SJSA1 (cell line): ENCODE measurements at places on chromosomes 2 and 18.

DNA sequence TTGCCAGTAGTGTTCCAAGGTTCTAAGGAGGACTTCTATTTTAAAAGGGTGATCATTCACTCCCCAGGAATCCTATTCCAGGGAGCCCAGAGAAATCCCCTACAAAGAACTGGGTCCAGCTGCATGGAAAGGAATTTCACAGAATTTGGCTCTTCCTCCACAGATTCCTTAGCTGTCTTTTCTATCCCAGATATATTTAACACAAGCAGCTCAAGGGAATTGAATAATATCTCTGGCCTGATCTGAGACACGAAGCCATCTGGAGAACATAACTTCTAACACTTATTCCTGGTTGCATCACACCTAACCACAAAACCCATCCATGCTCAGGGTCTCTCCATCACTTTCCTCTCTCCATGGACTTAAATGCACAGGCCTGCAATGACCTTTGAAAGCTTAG is 306.7 kb upstream of the ACVR2A start:
- DNase-seq: no peak

- no peak for DNase-seq
These were observed 72.8 kb upstream of the FANCL start for GRCh38 chr2:58313926-58314325.

GRCh38 chr2:43798300-43798699 is 24.5 kb downstream of the DYNC2LI1 start:
- DNase-seq: no peak

GRCh38 chr2:119749477-119750012 is 10.2 kb upstream of the PTPN4 start:
- no peak for DNase-seq

DNA sequence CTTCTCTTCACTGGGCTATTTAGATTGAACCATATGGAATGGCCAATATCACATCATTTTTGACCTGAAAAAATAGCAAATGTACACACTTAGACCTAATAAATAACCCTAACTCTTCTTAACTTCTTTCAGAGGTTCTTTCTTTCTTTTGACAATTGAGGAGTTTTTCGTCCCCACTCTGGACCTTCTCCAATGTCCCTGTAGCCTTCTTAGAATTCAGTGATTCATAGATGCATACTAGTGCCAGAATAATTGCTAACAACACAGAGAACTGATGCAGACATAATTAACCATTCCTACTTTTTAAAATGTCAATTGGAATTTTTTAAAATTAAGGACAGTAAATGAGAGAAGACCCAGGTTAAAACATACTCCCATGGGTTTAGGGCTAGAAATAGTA is 20.0 kb downstream of the DAPL1 start:
- DNase-seq: no peak

DNA sequence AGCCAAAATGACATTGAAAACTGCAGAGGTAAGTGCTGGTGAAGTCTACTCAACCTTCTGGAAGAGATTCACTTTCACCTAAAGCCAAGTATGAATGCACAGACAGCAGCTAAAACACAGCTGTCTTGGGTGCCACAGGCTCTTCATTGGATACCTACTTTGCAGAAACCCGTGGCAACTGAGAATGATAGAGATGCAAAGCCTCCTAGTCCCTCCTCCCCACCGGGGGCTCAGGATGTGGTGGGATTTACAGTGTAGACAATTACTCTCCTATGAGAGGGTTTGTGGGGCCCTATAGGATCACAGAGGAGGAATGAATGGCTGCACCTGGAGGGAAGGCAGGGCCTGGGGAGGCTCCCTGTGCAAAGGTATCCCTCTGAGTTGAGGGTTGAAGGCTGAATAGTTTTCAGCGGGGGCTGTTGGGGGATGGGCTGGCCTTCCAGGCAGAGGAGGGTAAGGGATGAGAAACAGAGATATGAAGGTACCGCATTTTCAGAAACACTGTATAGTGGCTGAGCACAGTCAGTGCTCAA is 131.6 kb downstream of the RNF144A start:
- no peak for DNase-seq

DNA sequence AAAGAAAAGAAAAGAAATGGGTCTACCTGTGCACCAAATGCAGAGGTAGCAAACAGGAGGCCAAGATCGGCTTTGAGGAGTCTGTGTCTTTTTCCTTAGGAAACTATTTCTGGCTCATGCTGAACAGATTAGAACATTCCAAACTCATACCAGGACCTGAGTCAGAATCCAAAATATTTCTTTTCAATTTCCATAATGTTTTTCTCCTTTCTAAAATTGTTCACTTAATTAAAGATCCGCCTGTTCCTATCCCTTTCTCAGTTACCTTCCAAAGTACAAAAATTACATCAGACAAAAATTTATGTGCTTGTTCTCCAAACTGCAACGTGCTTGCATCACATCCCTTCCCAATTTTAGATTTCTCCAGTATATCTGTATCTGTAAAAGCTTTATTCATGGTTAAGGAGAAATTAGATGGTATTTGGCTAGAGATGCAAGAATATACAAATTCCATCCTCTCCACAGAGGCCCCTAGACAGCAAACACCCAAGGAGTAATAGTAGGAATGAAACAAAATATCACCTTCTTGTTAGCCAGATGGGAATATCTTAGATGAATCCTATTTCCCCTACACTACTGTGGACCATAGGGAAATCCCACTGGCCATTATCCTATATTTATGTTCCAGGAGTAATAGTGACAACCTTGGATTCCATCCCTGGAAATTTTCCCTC is 130.6 kb downstream of the LNPK start:
- DNase-seq: no peak

GRCh38 chr2:138213084-138213483 is 248.8 kb downstream of the HNMT start:
- DNase-seq: no peak

- no peak for DNase-seq
These were observed 9.7 kb downstream of the TCF23 start for GRCh38 chr2:27158468-27158867.

DNA sequence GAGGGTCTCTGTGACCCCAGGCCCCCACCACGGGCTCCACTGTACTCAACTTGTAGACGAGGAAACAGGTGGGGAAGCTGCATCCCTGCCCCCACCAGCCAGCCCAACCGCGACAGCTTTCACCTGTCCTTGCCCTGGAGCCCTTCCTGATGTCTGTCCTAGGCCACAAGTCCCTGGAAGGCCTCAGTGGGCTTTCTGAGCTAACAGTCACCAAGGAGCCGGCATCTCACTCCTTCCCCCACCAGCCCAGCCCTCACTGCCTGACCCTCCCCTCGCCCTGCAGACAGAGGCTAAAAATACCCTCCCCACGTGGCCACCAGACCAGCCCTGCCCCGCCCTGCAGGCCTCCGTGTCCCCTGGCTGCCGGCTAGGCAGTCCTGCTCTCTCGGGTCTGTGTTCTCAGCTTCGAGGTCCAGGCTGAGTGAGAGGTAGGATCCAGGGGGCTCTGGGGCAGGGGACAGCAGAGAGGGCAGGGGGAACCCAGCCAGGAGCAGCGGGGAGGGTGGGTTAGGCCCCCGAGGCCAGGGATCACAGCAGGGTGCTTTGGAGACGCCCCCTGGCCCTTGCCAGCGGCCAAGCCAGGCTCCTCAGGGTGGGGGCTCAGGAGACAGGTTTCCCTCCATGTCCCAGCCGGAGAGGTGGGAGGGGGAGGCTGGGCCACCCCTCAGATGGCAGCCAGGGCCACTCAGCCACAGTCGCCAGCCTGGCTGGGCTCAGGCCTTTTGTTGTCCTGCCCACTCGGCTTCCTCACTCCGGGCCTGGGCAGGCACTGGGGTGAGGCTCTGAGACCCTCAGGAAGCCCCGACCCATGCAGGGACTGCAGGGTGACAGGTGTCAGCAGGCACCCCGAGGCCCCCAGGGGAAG is at the start of gene KLHL30:
Gene KLHL30 (plus strand): TSS at position 338 of the 865 bp plus-strand sequence. CDS start 2,087 bp downstream, outside the sequence.
- no peak for DNase-seq

DNA sequence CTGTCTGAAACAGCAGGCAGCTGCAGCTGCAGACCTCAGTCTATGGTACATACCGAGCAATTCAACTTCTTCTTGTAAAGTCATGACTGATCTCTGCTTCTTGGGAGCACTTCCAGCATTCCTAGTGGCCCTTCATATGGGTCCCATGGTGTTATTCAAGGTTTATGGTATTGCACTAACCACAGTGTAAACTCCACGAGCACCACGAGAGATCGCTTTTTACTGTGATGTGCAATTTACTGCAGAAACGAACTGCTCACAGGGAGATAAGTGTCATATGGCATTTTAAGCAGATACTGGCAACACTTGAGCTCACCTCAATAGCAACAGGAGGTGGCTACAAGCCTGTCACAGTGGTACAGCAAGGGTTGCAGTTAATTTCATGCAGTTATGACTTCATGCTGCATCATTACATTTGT is 38.6 kb upstream of the SH3BP4 start:
- DNase-seq: no peak

GRCh38 chr2:8496617-8497016 is 185.2 kb upstream of the ID2 start:
- DNase-seq: no peak

DNA sequence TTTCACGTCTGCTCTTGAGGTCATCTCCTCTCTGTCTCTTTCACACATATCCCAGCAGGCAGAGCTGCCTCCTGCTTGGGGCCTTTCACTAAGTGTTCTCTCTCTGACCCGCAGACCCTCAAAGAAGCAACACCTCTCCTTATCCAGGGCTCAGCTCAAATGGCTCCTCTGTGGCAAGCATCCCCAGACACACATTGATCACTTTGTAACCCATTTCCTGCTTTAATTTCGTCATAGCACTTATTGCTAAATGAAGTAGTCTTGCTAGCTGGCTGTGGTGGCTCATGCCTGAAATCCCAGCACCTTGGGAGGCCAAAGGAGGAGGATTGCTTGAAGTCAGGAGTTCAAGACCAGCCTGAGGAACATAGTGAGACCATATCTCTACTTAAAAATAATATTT is 41.4 kb downstream of the SGPP2 start:
- DNase-seq: no peak

DNA sequence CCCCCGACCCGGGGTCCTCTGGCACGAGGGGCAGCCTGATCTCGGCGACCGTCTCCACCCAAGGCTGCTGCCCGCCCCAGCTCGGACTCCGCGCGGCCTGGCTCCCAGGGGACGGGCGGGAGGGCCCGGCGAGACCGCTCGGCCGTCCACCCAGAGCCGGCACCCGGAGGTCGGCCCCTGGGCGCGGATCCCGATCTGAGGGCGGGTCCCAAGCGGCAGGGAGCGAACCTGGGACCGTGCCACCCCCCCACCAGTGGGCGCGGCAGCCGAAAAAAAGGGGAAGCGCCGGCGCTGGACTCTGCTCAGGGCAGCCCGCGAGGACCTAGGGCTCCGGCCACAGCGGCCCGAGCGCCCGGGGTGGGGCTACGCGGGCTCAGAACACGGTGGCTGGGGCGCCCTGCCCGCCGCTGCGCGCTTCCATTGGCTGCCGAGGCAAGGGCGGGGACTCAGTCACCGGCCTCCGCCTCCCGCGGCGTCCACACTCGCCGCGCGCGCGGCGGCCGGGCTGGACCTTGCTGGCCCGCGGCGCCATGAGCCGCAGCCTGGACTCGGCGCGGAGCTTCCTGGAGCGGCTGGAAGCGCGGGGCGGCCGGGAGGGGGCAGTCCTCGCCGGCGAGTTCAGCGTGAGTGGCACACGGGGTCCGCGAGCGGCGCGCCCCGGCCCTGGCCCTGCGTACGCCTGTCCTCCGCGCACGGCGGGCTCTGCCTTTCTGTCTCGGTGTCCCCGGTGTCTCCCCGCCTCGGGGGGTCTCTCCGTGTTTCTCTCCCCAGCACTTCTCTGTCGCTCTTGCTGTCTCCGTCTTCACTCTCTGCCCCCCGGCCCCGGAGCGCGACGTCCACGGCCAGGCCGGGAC is at the start of gene PTPN18:
Gene PTPN18 (plus strand): TSS at position 479 of the 854 bp plus-strand sequence. CDS start 52 bp downstream, at position 531.
- peak; percentile 84 for DNase-seq

GRCh38 chr2:158459161-158460003 is 2.6 kb downstream of the PKP4 start:
- no peak for DNase-seq

DNA sequence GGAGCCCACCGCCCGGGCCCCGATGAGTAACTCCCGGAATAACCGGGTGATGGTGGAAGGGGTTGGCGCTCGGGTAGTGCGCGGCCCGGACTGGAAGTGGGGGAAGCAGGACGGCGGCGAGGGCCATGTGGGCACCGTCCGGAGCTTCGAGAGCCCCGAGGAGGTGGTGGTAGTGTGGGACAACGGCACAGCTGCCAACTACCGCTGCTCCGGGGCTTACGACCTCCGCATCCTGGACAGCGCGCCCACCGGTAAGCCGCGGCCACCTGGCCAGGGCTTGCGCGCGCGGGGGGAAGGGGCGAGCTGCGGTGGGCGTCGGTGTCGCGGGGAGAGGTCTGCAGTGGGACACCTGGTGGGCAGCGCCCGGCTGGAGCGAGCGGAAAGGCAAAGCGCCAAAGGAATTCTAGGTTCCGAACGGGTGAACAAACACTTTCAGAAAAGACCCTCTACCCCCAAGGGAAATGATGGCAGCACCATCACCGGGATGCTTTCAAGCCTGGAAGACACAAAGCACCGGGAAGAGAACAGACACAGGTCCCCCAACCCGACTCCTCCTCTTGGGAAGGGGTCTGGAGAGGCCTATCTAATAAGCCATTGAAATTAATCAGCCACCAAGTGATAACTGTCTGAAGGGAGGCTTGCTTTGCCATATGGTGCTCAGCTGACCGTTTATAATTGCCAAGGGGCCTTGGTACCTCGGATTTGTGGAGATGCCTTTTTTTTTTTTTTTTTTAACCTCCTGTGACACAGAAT is 1.1 kb downstream of the MIB1 start:
- DNase-seq: no peak

DNA sequence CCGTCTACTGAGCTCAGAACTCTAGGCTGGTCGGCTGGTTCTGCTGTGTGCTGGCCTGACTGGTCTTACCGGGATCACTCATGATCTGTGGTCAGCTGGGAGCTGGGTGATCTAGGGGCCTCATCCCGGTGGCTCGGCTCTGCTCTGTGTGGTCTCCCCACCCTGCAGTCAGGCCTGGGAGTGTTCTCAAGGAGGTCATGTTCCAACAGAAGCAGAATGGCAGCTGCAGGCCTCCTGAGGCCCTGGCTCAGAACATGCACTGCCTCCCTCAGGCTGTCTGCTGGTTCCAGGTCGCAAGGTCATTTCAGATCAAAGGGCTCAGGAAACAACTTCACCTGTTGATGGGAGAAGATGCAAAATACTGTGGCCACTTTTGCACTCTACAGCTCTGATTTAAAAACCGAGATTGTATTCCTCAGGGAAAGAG is 81.1 kb upstream of the RFX8 start:
- no peak for DNase-seq

DNA sequence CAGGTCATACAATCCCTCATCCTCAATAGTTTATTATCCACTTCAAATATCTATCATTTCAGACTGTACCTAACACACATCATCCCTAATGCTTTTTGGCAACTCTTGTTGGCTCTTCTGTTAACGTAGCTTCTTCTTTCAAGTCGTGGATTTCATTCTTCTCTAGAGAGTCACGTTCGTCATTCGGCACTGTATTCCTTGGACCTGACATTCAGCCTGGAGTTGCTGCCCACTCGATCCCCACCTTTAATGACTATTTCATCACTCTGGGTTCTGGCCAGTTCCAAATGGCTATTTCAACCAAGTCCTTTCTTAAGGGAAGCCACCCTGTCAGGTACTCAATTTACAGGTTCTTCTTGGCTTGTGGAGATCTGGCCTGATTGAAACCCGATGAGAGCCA is 192.2 kb upstream of the RASGRP3 start:
- no peak for DNase-seq

- no peak for DNase-seq
These were observed 31.9 kb downstream of the DSC3 start for GRCh38 chr18:31010601-31011000.
